ENCODE measurements at places on chromosomes 5 and 9. TPM values are rescaled to one million over a fixed set of nuclear protein-coding genes. Genes with fewer than 3 reads are reported as not detected.
A peak's percentile ranks its signal among the peaks of the same experiment; 100 is the strongest.

DNA sequence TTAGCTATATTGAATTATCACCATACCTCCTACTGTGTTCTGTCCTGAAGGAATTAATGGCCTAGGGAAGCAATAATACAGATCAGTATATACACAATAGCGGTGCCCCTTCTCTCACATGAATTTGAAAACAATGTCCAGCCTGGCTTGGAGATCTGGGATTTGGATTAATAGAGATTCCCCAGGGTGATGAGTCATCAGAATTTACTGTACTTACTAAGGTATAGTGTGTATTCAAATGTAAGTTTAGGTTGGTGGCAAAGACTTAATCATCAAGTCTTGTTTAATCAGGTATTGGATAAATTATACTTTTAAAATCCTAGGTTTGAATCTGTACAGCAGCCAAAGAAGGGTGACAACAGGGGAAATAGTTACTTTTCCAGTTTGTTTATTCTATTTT lies 121.5 kb downstream of the FEM1C start:
- H3K4me1 ChIP-seq: no peaks in the 10 kb centered on the region
- H3K4me3 ChIP-seq: no peak overlapping the region
- no peaks in the 10 kb centered on the region for H3K36me3 ChIP-seq
- H3K27ac ChIP-seq: no peak overlapping the region
- no peak for DNase-seq
- H3K27me3 ChIP-seq: peaks cover 19% of the 10 kb centered on the region

- no peaks in the 10 kb centered on the region for H3K36me3 ChIP-seq
- DNase-seq: no peak
- peaks cover 2% of the 10 kb centered on the region for H3K4me1 ChIP-seq
- H3K27ac ChIP-seq: no peak overlapping the region
- no peaks in the 10 kb centered on the region for H3K27me3 ChIP-seq
These were observed 184.0 kb downstream of the GOLPH3 start for GRCh38 chr5:31990081-31990650.

GRCh38 chr5:39422036-39422606 lies 2.7 kb downstream of the DAB2 start:
- H3K27me3 ChIP-seq: peaks cover 27% of the 10 kb centered on the region
- DNase-seq: no peak
- H3K4me3 ChIP-seq: no peak overlapping the region
- H3K36me3 ChIP-seq: no peaks in the 10 kb centered on the region
- no peak overlapping the region for H3K27ac ChIP-seq

DNA sequence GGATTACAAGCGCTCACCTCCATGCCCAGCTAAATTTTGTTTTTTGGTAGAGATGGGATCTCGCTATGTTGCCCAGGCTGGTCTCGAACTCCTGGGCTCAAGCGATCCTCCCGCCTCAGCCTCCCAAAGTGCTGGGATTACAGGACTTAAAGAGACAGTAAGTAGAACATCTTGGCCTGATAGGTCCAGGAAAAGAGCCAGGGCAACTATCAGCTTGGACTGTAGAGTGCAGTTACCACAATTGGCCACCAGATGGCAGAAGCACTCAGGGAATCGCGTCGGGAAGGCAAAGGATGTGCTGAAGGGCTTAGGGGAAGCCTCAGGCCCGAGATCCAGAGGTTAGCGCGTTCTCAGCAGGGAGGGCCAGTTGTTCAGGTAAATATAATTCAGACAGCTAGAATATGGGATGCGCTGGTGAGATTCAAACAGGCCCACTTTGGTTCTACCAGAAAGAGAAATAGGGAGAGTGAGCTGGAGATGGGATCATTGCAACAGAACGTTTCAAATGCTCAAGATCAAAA lies 21.5 kb downstream of the C9orf57 start:
- no peaks in the 10 kb centered on the region for H3K36me3 ChIP-seq
- peaks cover 5% of the 10 kb centered on the region for H3K27me3 ChIP-seq
- peak; percentile 75 for DNase-seq
- H3K4me3 ChIP-seq: no peak overlapping the region
- no peak overlapping the region for H3K27ac ChIP-seq

DNA sequence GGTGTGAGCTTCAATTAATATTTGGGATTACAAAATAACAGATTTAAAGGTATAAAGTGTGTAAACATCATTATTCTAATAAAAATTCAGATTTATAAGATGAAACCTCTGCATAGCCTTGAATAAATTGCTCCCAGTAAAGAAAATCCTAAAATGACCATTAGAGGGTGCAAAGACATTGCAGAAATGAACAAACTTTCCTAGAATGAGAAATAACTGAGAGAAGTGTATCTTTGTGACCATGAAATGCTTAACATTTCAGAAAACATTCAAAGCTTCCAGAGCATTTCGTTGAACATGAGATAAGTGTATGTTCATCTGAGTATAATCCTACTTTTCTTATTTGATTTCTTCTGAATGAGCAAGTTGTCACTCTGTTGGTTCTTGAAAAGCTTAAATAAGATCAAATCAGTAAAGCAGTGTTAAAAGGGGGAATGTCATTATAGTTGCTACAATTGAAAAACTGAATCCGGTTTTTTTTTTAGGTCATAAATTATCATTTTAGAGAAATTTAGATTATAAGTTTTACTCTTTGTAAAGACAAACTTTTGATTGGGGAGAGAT lies 24.7 kb upstream of the NUDT12 start:
- no peak overlapping the region for H3K4me3 ChIP-seq
- no peak for DNase-seq
- H3K27ac ChIP-seq: no peak overlapping the region
- no peaks in the 10 kb centered on the region for H3K4me1 ChIP-seq

DNA sequence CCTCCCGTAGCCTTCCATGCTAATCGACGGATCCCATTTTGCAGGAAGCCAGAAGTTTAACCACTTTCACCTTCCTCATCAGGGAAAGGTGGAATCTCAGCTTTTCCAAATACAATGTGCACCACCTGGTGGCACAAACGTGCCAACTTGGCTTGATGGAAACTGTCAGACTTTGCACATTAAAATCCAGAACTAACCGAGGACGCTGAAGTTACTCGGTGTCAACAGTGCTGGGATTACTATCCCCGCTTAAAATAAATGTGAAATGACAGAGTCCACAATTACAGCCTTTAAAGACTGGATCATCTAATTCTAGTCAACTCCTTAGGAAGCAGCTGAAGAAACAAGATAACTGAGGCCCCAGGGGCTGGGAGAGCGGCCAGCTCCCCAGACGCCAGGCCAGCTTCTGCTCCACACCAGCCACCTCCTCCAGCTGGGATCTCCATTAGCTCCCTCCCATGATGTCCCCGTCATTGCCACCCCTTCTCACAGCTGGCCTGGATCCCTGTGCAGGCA lies 50.1 kb upstream of the RETREG1 start:
- H3K27ac ChIP-seq: no peak overlapping the region
- no peak overlapping the region for H3K4me3 ChIP-seq
- DNase-seq: peak; percentile 51

DNA sequence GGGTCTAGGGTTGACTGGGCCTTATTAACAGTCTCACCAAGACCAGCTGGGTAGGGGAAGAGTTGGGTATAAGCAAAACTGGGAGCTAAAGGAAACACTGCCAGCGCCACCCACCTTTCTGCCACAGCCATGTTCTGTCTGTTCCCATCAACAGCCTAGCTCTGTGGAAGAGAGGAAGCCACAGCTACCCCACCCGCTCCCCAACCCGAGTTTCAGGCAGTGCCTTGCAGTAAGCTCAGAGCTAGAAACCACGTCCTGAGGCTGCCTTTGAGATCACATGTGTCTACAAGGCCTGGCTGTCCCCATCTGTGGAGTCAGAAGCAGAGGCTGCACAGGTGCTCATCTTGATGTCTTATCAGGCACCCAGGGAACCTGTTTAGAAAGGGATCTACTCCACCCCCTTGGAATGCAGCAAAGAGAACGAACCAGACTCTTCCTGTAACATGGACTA lies 15.3 kb downstream of the HNRNPH1 start:
- peak; percentile 68 for DNase-seq
- H3K4me3 ChIP-seq: no peak overlapping the region
- peaks cover 42% of the 10 kb centered on the region for H3K36me3 ChIP-seq

GRCh38 chr9:111284703-111285102 lies 45.3 kb downstream of the OR2K2 start:
- H3K27me3 ChIP-seq: peaks cover 15% of the 10 kb centered on the region
- H3K4me1 ChIP-seq: peaks cover 4% of the 10 kb centered on the region
- no peak overlapping the region for H3K4me3 ChIP-seq
- no peak for DNase-seq
- no peaks in the 10 kb centered on the region for H3K36me3 ChIP-seq

DNA sequence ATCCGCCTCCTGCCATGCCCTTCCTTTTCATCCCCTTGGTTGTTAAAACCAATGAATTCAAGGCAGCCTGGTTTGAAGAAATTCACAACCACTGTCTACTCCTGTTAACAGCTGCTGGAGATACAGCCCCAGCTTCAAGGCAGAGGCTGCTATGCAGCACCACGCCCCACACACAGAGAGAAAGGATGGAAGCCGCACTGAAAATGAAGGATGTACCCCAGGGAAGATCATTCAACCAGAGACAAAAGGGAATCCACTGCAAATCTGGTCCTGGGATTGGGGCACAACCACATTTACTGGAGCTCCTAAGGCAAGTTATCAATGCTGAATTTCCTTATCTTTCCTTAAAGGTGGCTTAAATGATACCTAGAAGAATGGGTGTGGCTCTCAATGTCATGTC lies 58.7 kb downstream of the DPYSL3 start:
- H3K36me3 ChIP-seq: no peaks in the 10 kb centered on the region
- no peak for DNase-seq
- H3K4me3 ChIP-seq: no peak overlapping the region
- peaks cover 59% of the 10 kb centered on the region for H3K27me3 ChIP-seq

GRCh38 chr9:32554107-32554506 lies 1.7 kb upstream of the TOPORS start:
- H3K27ac ChIP-seq: peak overlapping the region; percentile 49
- H3K36me3 ChIP-seq: peaks cover 32% of the 10 kb centered on the region

GRCh38 chr9:90956026-90956810 lies 154.6 kb downstream of the SYK start:
- no peaks in the 10 kb centered on the region for H3K4me1 ChIP-seq
- H3K27me3 ChIP-seq: peaks cover 10% of the 10 kb centered on the region
- H3K36me3 ChIP-seq: no peaks in the 10 kb centered on the region
- no peak overlapping the region for H3K4me3 ChIP-seq

DNA sequence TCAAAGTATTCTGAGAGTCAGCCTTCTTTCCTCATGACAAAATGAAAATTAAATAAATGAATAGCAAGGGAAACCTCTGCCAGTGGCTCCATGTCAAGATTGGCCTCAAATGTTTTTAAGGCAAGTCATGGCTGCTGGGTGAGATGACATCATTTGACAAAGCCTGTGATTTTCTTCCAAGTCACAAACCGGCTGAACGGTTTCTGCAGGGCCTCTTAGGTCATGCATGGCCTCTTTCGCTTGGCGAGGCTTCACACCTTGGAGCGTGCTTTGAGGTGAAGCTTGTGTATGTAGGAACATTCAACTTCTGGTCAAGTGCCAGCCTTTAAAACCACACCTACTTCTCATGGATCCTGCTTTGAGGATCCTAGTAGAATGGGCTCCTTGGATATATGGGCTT lies 161.0 kb upstream of the ZNF618 start:
- H3K36me3 ChIP-seq: no peaks in the 10 kb centered on the region
- peaks cover 13% of the 10 kb centered on the region for H3K27me3 ChIP-seq
- DNase-seq: no peak
- no peak overlapping the region for H3K4me3 ChIP-seq

DNA sequence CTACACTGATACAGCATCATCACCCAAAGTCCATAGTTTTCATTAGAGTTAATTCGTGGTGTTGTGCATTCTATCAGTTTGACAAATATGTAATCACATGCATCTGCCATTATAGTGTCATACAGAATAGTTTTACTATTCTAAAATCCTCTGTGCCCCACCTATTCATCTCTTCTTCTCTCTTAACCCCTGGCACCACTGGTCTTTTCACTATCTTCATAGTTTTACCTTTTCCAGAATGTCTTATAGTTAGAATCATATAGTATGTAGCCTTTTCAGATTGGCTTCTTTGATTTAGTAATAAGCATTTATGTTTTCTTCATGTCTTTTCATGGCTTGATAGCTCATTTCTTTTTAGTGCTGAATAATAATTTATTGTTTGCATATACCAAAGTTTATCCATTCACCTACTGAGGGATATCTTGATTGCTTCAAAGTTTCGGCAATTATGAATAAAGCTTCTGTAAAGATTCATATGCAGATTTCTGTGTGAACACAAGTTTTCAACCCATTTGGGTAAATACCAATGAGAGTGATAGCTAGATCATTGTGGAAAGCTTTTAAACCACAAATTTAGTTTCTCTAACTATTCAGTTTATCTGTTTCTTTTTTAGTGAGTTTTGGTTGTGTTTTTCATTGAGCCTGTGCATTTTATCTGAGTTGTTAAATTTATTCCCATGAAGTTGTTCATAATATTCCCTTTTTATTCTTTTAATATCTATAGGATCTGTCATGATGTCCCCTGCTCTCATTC lies 84.9 kb downstream of the RALGPS1 start:
- peaks cover 15% of the 10 kb centered on the region for H3K27me3 ChIP-seq
- DNase-seq: no peak
- peaks cover 3% of the 10 kb centered on the region for H3K36me3 ChIP-seq

DNA sequence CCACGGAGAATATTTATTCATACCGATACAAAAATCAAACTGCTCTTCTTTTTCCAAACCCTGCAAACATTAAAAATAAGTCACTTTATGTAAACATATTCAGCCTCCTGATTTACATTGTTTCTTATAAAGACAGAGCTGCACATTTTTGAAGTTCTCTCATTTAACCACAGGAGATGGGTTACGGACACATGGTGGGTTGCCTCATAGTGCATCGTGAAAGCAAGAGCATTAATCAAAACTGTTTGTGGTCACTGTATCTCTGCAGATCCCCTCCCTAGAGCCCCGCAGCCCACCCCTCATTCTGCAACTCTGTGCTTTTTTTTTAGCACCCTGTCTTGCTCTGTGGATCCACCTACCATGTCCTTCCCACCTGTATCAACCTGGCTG lies 43.3 kb upstream of the EQTN start:
- no peaks in the 10 kb centered on the region for H3K4me1 ChIP-seq
- no peak overlapping the region for H3K27ac ChIP-seq
- H3K27me3 ChIP-seq: no peaks in the 10 kb centered on the region
- DNase-seq: no peak

- H3K36me3 ChIP-seq: no peaks in the 10 kb centered on the region
- H3K4me3 ChIP-seq: no peak overlapping the region
- DNase-seq: no peak
These were observed 281.5 kb upstream of the SLC24A2 start for GRCh38 chr9:20070336-20070735.

The TENT4A gene
- total RNA-seq: 51.9 TPM

The OTULIN gene
- total RNA-seq: 60.5 TPM

The TAF11L5 gene
- total RNA-seq: not detected

The IGFBPL1 gene
- not detected for total RNA-seq

The SLC26A2 gene
- 5.3 TPM for total RNA-seq

The S1PR3 gene
- total RNA-seq: 0.58 TPM

The SPINK5 gene
- not detected for total RNA-seq

The ANKRD34B gene
- total RNA-seq: not detected

The DENND1A gene
- 21.9 TPM for total RNA-seq

The CDX1 gene
- not detected for total RNA-seq

Data from activated CD8-positive, alpha-beta T cell treated with anti-CD3 and anti-CD28 coated beads for 36 hours (primary cell).